CD4-positive, alpha-beta T cell treated with Interleukin-12 subunit alpha and Interleukin-12 subunit beta, for 1 hour (primary cell): ENCODE measurements at places on chromosomes 7 and 10.
A peak's percentile ranks its signal among the peaks of the same experiment; 100 is the strongest.

DNA sequence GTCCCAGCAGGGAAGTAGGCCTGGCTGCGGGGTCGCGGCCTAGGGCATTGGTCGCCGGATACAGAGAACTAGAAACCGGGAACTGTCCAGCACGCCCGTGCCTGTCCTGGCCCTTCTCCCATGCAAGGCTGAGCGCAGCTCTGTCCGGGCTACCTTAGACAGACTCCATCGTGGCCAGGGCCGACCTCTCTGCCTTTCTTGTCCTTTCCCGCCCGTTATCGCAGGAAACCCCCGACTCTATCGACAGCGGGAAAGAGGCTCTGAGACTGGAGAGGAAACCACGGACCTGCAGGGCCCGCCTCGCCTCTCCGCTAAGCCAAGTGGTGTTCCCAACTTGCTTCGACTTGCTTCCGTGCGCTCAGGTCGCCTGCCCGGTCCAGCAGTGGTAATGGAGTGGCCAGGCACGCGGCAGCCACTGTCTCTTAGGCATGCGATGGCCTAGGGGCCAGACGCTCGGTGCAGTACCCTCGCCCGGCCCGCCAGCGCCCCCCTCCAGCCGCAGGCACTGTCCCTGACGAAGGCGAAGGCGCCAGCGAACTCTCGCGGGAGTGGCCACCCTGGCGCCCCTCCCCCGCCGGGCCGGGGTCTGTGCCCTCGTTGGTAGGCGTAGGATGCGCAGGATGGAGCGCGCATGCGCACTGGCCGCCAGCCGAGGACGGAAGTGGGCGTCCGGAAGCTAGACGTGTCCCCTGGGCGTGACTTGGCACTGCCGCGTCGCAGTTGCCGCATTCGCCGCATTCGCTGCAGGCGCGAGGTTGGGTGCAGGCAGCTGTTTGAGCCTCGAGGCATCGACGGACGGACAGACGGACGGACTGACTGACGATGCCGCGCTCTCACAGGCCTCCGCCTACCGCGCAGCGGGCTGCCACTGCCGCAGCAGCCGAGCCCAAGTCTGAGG, 54.4 kb downstream of the MCMBP start:
- DNase-seq: peak; percentile 32

DNA sequence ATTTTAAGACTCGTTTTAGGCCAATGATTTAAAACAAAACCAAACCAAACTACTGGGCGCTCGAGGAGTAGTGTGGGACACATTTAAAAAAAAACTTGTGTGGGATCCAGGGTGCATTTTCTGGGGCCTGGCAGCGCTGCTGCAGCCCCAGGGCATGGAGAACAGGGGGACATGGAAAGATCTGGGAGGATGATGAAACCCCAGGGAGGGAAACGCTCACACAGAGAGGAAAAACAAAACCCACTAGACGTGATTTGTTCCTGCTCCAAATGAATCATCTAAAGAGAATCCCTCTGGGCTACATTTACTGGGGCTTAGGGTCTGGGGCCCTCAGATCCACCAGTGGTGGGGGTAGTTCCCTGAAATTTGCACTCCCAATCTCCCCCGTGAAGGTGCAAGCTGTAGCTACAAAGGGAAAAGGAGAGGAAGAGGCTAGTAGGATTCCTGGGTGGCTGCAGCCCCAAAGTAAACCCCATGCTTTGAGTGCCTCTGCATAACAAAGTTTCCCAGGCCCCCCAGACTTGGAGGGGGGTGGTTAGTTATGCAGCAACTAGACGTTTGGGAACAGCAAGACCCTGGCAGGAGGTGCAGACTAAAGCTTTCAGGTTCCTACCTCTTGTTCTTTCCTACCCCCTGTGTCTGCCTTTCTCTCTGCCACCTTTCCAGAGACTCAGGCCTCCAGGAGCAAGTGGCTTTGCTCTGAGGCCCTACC, 14.5 kb upstream of the HOXA13 start:
- no peak for DNase-seq

DNA sequence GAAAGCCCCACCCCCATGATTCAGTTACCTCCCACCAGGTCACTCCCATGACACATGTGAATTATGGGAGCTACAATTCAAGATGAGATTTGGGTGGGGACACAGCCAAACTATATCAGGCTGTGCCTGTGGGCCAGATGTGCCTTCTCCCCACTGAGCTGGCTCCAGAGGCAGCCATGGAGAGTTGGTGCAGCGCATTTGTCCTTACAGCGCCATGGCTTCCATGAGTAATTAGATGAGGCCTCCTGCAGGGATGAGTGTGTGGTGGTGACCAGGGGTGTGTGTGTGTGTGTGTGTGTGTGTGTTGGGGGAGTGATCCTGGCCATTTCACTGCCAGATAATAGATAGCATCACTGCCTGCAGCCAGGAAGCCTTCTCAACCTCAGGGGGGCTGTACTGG, 94.6 kb downstream of the FANK1 start:
- no peak for DNase-seq

- DNase-seq: no peak
These were observed 58.2 kb downstream of the STRA8 start for GRCh38 chr7:135291809-135292253.

- no peak for DNase-seq
These were observed 26.3 kb downstream of the SAMD8 start for GRCh38 chr10:75137533-75138438.

DNA sequence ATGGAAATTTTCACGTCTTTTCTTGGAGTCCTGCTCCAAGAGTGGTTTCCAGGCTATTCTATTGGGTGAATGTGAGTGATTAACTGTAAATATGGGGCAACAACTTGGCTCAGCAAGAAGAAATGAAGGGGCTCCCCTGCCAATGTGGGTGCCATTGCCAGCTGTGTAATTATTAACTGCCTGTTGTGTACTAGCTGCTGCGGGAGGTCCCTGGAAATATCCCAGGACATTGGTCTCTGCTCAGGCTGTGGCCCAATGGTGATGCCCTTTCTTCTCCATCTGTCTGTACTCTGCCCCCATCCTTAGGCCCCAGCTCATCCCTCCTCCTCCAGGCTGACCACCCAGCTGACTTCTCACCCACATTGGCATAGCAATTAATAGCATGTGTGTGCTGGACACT, 29.4 kb downstream of the NPTX2 start:
- no peak for DNase-seq

DNA sequence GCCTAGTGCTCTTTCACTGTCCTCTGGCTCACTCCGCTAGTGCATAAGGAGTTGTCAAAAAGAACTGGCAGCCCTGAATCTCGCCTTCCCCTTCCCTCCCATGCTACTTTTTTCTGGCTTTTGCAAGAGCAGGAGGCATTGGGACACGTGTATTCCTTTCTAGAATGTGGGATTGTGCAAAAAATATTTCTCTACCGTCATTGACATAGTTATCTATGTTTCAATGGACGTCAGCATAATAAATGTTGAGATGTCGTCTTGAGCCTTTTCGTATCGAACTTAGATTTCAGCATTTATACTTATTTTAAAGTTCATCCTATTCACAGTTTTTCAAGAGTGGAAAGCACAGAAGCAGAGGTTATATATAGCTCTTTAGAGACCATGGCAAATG, 727 bp downstream of the ING3 start:
- DNase-seq: no peak

- DNase-seq: no peak
These were observed 244.4 kb upstream of the FZD1 start for GRCh38 chr7:91019686-91020385.

DNA sequence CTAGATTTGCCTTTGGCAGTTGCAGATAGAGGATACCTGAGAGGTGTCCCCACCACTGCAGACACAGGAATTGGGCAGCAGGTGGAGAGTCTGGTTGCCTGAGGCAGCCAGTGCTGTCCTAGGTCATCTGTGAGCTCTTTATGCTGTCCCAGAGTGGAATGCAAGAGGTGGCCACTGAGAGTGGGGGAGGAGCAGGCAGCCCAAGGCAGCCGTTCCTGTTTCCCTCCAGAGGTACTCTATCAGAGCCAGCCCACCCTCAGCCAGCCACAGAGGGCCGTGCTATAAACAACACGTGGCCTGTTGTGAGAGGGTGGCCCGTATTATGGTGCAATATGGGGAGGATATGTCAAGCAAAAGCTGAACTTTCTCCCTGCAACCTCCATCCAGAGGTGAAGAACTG, 8.5 kb downstream of the LRRC18 start:
- DNase-seq: no peak

GRCh38 chr7:68146983-68147382, 1150.3 kb downstream of the TYW1 start:
- no peak for DNase-seq

DNA sequence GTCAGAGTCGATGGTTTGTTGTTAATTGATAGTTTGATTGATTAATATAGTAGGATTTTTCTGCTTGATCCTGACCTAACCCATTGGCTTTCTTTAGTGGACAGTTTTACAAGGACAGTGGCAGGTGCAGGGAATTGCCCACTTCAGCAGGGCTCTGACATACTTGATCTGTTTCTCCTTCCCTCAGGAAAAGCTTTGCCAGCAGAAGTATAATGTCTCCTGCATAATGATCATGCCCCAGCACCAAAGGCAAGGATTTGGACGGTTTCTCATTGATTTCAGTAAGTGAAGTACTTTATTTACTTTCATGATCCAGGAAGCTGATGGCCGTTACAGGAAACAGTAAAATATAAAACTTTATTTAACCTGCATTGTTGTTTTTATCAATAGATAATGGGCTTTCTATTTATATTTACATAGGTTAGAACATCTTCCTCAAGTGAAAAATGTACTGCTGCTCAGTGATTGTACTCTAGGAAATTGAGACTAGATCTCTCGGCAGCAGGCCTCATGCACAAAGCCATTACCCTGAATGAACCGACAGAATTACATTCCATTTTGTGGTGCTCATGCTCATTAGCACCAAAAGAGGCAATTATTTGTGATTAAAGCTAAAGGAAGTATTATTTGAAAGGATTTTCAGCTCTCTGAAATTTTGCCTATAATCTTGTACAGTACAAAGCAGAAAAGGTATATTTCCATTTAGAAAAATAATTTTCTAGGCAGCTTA, 122.5 kb upstream of the SAMD8 start:
- DNase-seq: no peak

GRCh38 chr7:148723166-148723559, 24.5 kb downstream of the CUL1 start:
- DNase-seq: no peak

DNA sequence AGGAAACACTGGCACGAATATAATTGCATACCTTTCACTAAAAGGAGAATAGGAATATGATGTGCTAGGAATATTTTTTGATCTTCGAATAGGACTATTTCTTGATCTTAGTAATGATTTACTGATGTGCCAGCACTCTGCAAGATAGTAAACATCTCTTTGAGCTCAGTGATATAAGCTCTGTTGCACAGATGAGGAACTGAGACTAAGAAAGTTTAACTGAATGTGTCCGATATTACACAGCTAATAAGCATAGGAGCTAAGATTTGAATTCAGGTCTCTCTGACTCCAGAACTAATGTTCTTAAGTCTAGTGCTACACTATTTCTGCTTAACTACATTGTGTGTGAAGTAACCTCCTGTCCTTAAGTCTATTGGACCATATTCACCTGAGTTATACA, 98.4 kb upstream of the PTPRZ1 start:
- DNase-seq: no peak

DNA sequence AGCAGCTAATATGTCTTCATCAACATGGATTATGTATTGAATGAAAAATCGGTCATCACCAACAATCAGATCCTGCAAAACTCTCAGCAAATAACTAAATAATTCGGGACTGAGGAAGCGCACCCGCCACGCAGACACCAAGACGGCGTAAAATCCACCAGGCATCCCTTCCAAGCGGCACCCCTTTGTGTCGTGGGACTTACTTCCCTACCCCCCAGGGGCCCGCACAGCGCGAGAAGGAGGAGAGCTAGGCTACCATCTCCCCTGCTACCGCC, 721 bp downstream of the ARL3 start:
- DNase-seq: no peak

GRCh38 chr10:76700241-76700640, 937.4 kb downstream of the KCNMA1 start:
- DNase-seq: no peak

DNA sequence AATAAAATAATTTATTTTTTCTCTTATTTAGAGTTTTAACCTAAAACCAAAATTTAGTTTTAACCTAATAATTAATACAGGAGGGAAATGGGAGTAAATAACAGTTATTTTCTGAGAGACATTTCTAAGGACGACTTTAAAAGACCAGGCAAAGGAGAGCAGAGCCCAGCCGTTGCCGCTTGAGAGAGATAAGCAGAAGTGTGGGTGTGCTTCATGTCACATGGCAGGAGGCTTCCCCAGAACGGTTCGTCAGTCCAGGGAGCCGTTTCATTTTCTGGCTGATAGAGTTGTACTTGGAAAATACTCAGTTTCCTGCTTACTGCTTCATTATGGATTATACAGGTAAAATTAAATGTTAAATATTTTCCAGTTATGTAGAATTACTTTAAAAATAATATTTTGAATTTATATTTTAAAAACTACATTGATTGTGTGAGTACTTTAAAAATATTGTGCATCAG, 61.4 kb downstream of the ST7 start:
- peak; percentile 17 for DNase-seq

GRCh38 chr7:42414941-42415505, 178.0 kb upstream of the GLI3 start:
- no peak for DNase-seq

GRCh38 chr7:113339661-113340060, 221.3 kb upstream of the SMIM30 start:
- no peak for DNase-seq

- no peak for DNase-seq
These were observed 38.7 kb downstream of the LAMB4 start for GRCh38 chr7:108091461-108091831.

DNA sequence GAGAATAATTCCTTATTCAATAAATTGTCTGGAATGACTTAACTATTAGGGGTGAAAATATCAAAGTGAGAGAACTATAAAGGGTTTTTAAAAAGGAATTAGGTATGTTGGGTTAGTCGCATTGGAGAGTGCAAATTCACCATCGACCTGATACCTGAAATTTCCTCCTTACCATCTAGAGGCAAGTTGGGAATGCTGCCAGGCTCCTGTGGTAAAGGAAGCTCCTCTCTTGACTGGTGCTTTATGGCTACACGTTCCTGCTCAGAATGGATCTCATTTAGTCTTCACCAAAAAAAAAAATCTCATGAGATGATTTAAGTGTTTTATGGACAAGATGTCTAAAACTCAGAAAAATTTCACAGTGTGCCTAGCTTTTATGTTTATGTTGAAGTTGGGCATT, 129.8 kb downstream of the EGFR start:
- no peak for DNase-seq

- DNase-seq: no peak
These were observed at the start of gene TTYH3 for GRCh38 chr7:2631946-2632732. Gene TTYH3, plus strand, starts transcription at chr7:2631986. Its CDS starts 170 bp downstream, at chr7:2632156.

DNA sequence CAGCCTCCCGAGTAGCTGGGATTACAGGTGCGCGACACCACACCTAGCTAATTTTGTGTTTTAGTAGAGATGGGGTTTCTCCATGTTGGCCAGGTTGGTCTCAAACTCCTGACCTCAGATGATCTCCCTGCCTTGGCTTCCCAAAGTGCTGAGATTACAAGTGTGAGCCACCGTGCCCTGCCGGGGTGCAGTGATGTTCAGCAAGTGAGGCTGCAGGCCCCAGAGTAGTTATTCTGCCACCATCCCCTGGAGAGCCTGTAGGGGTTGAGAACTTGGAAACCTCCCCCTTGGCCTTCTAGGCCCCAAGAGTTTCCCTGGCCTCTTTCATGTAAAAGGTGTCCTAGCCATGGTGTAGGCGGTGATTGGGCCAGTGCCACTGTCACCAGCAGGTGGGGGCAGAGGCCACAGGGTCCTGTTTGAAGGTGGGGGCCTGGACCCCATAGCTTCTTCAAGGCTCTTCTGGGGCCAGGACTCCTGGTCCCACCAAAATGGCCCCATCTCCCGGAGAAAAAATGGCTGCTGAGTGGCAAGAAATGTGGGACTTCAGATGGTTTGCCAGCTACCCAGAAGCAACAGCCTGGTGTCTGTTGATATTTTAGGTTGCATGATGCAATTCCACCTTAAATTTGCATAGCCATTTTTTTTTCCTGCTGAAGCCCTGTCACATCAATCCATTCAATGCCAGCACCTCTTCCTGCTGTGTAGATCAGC, 25.5 kb upstream of the INMT start:
- DNase-seq: peak; percentile 27
